ENCODE measurements at places on chromosomes 13 and 19. TPM values are rescaled to one million over a fixed set of nuclear protein-coding genes. Genes with fewer than 3 reads are reported as not detected.

The ZSCAN4 gene
- not detected for total RNA-seq

The KCNN4 gene
- total RNA-seq: 0.16 TPM

The CASP14 gene
- total RNA-seq: not detected

The ZNF723 gene
- total RNA-seq: not detected

The C5AR1 gene
- total RNA-seq: 0.16 TPM

- DNase-seq: no peak
Measured at GRCh38 chr19:18772620-18773587, 18.2 kb downstream of the COMP start.

- no peak for DNase-seq
Measured at GRCh38 chr13:57918913-57919312, 287.4 kb downstream of the PCDH17 start.

GRCh38 chr19:13025819-13026456 lies 30.7 kb downstream of the NFIX start:
- DNase-seq: no peak

- DNase-seq: no peak
Measured at GRCh38 chr19:6796278-6796677, 23.8 kb downstream of the VAV1 start.

- no peak for DNase-seq
Measured at GRCh38 chr19:3684817-3685410, 15.4 kb downstream of the PIP5K1C start.

GRCh38 chr13:94030415-94031119 lies 448.9 kb downstream of the DCT start:
- no peak for DNase-seq

- DNase-seq: peak; percentile 68
Measured at GRCh38 chr13:113758651-113759524, at the start of gene TMEM255B. Gene TMEM255B (plus strand): TSS chr13:113759226. CDS start chr13:113759270, 44 bp downstream.

Measured in occipital lobe (tissue), 3 donors.